Suppressor macrophage treated with lipopolysaccharide for 1 hour (primary cell): ENCODE measurements at places on chromosomes 7 and 10.

GRCh38 chr7:133330085-133330484, 77.2 kb downstream of the EXOC4 start:
- DNase-seq: no peak

DNA sequence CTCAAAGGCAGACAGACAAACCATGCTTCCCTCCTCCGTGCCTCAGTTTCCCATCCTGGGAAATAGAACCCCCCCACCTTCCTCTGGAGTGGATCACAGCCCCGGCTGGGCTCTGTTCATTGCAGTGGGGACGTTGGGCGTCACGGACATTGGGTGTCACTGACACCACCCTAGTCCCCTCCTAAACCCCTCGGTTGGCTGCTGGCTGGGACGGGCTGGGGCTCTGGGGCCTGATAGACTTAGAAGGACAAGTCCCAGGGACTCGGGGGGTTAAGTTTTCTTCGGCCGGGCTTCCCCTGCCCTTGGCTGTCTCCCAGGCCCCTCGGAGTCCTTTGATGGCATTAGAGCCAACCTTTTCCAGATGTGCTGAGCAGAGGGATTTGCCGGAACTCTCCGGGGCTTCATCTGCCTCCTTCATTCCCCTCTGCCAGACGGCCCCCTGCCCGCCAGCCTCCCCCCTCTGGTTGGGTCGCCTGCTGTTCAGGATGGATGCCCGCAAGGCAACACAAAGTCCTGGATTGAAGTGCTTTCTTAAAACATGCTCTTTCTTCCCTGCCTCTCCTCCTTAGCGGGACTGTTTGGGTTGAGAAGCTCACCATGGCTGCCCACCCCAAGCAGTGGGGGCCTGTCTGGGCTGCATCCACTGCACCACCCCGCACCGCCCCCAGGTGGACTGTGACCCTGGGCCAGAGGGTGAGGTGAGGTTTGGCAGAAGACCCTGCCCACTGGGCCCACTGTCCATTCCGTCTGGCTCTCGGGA, 73.0 kb downstream of the COL26A1 start:
- no peak for DNase-seq

GRCh38 chr7:117993377-117994003, 120.2 kb upstream of the CTTNBP2 start:
- peak; percentile 24 for DNase-seq

DNA sequence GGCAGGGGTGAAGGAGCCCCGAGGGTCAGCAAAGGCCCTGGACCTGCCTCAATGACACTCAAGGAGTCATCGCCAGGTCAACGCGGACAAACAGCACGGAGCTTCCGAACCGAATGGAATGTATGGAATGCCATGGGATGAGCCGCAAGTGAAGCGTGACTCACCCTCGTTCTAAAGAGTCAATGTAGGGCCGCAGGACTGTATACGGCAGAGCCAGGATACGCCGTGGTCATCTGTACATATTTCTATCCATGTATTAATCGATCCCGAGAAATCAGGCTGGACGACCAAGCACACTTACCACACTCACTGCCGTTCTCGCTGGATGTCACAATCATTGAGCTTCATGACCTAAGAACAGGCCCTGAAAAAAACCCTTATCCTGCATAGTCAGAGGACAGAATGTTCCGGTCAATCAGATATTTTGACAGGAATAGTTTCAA, 4.3 kb downstream of the SNX8 start:
- DNase-seq: peak; percentile 33

DNA sequence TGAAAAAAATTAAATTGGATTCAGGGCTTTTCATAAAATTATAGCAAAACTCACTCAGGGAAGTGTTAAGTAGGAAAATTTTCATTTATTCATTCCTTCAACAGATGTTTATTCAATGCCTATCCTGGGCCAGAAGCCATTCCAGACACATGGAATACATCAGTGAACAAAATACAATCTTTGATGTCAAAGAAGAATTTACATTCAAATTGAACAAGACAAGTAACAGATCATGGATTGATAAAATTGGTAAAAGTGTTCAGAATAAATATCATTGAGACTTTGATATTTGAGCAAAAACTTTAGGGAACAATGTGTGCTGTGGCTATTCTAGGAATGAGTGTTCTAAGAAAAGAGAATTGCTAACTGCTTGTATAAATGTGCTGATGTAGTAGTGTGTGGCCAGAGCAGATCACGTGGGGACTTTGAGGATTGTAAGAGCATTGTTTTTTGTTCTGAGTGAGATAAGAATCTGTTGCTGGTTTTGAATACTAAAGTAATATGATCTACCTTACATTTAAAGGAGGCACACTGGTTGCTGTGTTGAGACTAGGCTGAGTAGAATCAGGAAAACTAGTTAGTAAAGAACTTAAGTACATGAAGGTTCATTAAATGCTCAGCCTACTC, 957.2 kb downstream of the PCDH15 start:
- no peak for DNase-seq

DNA sequence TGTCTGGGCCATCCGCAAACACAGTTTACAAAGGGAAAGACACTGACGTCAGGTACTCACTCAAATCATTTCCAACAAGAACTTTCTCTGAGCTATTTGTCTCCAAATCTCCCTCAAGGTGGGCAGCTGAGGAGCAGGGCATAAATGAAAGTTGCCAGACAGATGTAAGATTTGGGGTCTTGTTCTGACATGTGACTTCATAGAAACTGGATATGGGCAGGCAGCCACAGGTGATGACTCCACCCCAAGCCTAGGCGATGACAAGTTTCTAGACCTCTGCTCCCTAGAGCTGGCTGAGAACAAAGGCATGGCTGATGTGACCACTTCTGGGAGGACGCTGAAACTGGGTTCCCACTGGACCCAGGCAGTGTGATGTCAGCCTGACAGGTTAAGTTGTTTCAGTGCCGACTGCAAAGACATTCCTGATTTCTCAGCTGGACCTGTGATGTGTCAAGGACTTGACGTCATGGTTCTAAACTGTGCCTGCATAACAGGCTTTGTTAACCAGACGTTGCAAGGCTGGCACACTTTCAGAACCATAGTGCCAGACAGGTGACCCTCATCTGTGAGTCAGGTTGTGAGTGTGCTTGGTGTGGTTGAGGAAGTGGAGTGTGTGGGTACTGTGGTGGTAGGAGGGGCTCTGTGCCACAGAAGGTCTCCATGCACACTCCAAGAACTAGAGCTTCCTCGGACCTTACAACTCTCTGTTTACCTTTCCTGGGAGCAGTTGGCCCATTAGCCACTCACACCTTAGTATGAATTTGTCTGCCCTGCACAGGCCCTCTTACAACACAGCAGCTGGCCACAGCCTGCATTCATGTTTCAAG, 39.9 kb upstream of the EBF3 start:
- no peak for DNase-seq

GRCh38 chr10:101906586-101907183, 63.1 kb upstream of the KCNIP2 start:
- DNase-seq: no peak

DNA sequence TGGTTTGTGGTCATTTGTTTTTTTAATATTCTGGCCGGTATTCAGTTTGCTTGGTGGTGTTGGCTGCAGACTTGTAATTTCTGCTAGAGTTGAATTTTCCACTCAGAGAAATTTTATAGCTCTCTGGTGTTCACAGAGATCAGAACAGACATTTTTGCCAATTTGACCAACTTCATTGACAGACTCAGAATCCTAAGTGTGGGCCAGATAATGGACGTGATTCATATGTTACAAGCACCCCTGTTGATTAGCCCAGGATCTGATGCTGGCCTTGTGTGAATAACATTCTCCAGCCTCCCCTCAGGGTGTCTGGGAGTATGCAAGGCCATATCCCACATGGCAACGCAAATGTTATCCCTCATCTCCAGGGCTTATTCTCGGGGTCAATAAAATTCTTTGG, 283.8 kb downstream of the C7orf25 start:
- no peak for DNase-seq

- no peak for DNase-seq
Observed at GRCh38 chr10:57165671-57166070, 804.6 kb upstream of the ZWINT start.
